ENCODE measurements at places on chromosomes 11 and 22.

GRCh38 chr22:40966726-40967085, 15.5 kb downstream of the RBX1 start:
- no peak for DNase-seq

DNA sequence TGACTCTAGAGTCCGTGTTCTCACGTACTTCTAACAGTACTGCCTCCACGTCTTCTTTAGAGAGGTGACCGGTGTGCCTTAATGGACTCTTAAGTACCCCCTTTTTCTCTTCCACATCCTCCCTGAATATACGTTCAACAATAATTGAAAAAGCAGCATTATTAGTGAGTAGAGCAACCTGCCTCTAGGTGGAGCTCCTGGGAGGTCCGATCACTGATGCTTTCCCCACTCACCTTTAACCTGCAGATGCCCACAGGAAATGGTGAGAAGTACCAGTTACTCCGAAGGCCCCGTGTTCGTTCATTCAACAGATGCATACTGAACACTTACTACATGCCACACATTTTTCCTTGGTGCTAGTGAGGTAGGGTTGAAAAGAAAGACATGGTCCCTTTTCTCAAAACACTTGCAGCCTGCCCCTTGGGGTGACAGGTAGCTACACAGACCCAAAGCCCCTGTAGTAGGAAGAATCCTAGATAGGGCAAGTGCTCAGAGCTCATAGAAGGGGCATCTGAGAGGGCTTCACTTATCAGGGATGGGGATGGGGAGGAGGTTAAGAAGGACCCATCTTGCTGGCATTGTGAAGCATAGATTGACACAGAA, 72.7 kb downstream of the FEZ1 start:
- DNase-seq = no peak

DNA sequence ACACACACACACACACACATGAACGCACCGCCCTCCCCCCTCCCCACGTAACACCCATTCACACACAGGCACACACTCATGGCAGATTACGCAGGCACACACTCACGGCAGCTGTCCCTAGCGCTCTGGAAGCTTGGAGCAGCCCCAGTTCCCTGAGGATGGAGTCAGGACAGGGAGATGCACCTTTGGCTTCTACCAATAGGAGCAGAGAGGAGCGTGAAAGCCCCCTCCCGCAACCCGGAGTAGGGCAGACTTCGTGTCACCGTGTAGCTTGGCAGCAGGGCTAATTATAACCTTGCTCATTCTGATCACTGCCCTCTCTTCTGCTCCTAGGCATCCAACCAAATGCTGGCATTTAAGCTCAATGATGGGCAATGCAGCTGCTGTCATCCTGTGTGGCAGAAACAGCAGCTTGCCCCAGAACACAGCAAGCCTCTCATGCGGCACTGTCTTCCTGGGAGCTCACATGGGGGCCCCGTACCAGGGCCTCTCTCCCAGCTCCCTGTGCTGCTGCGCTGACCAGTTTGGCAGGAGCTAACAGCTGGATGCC, 31.9 kb downstream of the ANKK1 start:
- DNase-seq = no peak

- DNase-seq = no peak
These were observed 37.4 kb downstream of the SMIM38 start for GRCh38 chr11:69193151-69193550.

- no peak for DNase-seq
These were observed 5.7 kb upstream of the OR51B4 start for GRCh38 chr11:5307256-5308019.

- no peak for DNase-seq
These were observed 55.1 kb upstream of the RCE1 start for GRCh38 chr11:66787934-66788758.
